ENCODE measurements at places on chromosomes 6 and 20.

- DNase-seq = no peak
Observed at GRCh38 chr6:47464052-47464451, 13.5 kb upstream of the CD2AP start.

DNA sequence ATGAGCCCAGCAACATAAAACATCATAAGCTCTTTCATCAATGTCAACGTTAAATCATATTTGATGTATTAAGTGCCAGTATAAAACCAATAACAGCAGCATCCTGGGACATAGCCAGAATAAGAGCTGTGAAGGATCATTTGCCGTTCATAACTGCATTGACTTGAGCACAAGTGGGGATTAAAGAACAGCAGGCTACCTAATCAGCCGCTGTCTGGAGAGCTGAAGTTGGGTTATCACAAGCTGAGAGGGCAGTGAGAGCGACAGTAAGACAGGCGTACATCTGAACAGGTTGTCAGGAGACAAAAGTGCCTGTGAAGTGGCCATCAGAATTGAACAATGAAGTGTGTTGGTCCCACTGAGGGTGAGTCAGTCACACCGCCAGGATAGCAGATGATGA lies 269.6 kb downstream of the GRIK2 start:
- no peak for DNase-seq

DNA sequence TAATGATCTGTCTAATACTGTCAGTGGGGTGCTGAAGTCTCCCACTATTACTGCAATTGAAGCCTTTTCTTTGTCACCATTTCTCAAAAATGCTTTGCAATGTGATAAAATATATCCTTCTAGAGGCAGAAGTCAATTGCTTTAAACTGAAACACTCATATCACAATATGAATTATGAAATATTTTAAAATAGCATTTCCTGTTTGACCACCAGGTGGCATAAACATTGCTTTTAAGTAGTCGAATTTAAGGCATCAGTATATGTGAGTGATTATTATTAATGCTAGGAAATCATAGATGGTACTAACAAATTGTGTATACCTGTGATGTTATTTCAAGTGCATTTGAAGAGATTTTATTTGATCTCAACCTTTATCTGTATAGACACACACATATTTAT lies 87.5 kb downstream of the MEI4 start:
- peak; percentile 16 for DNase-seq

DNA sequence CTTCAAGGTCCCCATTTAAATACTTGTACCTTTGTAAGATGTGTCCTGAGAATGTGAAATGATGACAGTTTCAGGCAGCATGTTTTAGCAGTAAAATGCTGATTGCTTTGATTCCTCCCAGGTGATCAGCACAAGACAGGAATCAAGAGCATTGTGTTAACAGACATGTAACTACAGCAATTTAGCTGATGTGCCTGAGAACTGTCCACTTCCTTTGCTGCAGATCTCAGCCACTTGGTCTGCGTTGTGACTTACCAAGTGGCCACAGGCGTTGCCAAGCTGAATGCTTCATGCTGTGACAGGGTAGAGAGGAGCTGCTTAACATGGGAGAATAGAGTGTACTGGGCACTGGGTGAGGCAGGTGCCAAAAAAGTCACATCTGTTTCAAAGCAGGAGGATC lies 767.0 kb upstream of the POU3F2 start:
- no peak for DNase-seq

DNA sequence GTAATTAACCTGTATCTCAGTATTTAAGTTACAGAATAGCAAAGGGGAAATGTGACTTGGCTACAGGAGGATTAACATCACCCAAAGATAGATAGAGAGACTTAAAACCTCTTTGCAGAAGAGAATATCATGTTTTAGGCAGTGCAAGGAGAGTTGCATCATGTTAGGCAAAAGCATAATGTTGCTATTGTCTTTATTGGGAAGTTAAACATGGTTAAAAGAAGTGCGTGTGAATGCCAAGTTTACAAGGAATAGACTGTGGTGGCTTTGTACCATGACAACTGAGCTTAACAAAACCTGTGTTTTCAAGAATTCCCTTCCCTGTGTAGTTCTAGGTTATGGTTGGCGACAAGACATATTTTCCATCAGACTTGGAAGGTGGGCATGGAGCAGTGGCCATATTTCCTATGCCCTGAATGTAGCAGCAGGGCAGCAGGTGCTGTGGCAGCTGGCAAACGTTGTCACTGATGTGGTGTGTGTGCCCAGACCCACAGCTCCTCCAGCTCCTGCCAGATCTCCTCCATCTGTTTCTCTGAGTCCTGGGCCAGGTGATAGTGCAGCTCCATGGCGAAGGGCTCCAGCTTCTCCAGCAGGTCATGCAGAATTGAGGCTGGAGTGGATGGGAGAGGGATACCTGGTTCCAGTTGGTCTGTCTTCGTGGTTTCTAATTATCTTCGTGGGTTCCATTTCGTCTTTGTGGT lies 163.3 kb downstream of the QRSL1 start:
- no peak for DNase-seq

GRCh38 chr6:169567819-169568218 lies 134.0 kb downstream of the WDR27 start:
- no peak for DNase-seq

DNA sequence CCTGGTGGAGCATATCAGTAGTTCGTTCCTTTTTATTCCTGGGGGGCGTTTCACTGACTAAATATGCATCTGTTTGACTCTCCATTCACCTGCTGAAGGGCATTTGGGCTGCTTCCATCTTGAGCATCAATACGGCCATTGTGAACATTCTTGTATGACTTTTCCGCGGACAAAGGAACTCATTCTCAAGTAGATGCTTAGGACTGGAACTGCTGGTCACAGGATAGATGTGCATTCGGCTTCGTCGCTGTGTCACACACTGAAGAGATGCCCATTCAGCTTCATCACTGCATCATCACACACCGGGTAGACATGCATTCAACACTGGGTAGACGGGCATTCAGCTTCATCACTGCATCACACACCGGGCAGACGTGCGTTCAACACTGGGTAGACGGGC lies 95.3 kb downstream of the TAF4 start:
- no peak for DNase-seq

- DNase-seq = no peak
Observed at GRCh38 chr6:29112135-29112534, 4.3 kb downstream of the OR2J3 start.

- no peak for DNase-seq
Observed at GRCh38 chr6:158839796-158840195, 20.6 kb upstream of the EZR start.

GRCh38 chr6:52564856-52565255 lies 12.0 kb downstream of the TRAM2 start:
- no peak for DNase-seq

- no peak for DNase-seq
Observed at GRCh38 chr20:55528482-55528881, 476.8 kb downstream of the CBLN4 start.

GRCh38 chr6:149433405-149433804 lies 33.3 kb downstream of the SUMO4 start:
- DNase-seq = no peak

GRCh38 chr20:19807191-19807945 lies 49.3 kb downstream of the RIN2 start:
- no peak for DNase-seq

GRCh38 chr6:168387426-168387825 lies 53.6 kb upstream of the SMOC2 start:
- no peak for DNase-seq

DNA sequence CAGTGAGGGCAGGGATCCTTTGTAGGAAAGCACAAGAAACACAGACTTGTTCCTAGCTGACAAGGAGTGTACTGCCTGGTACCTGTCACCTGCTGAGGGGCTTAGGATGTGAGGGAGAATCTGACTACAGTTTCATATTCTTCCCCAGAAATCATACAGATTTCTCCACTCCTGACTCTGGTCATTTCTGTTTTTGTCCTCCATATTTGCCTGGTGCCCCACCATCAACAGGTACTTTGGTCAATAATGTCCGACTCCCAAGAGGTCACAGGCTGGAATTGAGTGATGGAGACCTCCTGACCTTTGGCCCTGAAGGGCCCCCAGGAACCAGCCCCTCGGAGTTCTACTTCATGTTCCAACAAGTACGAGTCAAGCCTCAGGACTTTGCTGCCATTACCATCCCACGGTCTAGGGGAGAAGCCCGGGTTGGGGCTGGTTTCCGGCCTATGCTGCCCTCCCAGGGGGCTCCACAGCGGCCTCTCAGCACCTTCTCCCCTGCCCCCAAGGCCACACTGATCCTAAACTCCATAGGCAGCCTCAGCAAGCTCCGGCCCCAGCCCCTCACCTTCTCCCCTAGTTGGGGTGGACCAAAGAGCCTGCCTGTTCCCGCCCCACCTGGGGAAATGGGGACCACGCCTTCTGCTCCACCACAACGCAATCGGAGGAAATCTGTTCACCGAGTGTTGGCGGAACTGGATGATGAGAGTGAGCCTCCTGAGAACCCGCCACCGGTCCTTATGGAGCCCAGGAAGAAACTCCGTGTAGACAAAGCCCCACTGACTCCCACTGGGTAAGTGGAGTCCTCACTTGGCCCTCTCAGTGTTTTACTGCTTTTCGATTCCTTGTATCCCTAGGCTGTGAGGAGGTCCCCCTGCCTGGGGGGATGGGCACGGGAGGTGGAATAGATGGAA lies 3.1 kb downstream of the TCF19 start:
- no peak for DNase-seq

DNA sequence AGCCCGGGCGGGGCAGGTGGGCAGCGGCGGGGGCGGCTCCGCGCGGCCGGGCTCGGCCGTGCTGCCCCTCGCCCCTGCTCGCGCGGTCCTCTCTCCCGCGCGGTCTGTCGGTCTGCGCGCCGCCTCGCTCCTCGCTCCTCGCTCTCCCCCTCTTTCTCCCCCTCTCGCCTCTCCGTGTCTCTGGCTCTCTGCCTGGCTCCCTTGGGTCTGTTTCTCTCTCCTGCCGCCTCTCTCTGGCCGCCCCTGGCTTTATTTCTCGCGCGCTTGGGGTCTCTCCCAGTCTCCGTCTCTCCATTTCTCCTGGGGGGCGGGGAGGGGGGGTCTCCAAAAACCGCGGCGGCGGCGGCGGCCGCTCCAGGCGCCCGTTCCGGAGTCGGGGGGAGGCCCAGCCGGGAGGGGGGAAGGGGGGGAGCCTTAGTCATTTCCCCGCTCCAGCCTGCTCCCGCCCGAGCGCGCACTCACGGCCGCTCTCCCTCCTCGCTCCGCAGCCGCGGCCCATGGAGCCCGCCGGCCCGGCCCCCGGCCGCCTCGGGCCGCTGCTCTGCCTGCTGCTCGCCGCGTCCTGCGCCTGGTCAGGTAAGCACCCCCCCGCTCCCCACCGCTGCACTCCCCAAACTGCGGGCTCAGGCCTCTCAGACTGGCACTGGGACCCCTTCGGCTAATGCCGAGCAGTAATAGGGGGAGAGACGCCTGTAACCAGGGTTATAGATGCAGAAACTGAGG lies at the start of gene SIRPA:
Gene SIRPA, plus strand, starts transcription at position 457 of the 723 bp plus-strand sequence. Its CDS starts 41 bp downstream, at position 498.
- peak; percentile 40 for DNase-seq

DNA sequence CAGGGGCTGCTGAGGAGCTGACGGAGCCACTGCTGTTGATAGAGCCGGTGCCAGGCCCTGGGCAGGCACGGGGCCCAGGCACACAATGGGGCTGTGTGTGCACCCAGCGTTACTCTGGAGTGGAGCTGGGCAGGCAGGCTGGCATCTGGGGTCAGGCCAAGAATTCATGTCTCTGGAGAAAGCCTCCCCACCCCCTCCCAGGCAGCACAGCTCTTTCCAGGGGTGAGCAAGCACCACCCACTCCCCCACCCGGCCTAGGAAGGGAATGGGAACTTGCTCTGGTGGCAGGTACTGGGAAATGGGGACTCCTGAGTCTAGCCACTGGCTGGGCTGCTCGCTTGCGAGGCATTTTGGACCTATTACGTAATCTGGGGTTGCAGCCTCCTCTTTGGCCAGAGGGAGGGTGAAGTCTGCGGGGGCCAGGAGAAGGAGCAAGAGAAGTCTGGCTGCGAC lies 22.7 kb downstream of the TFEB start:
- DNase-seq = no peak

DNA sequence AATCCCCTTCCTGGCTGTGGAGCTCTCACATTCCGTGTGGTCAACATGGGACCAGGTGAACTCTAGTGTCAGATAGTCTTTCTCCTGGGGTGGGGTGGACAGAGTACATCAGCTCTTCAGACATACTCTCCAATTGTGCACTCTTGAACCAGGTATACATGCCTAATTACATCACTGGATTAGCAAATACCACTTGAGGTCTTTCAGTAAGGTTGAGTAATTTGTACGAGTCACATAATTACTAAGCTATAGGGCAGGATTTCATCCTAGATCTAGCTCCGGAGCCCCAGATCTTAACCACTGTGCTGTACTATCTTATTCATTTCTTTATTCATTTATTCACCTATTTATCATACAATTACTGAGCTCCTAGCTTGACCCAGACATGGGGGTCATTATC lies 821.3 kb downstream of the TFAP2A start:
- DNase-seq = no peak

DNA sequence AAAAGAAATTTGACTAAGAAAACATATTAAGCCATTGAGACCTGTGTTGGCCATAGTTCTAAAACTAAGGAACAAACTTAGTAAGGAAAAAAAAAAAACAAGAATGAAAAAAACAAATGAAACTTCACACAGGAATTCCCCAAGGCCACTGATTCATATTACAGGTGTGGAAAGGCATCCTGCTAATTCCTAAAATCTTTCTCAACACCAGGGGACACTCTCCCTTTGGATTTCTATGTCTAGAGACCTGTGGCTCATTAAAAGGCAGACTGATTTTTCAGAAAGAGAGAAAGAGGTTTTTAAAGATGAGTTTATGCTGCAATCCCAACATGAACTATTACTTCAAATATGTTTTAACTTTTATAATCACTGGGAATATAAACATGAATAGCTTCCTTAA lies at the start of gene OR12D1:
Gene OR12D1, plus strand, starts transcription at position 341 of the 400 bp plus-strand sequence.
- no peak for DNase-seq

- DNase-seq = no peak
Observed at GRCh38 chr20:54346276-54346675, 129.1 kb upstream of the DOK5 start.

GRCh38 chr6:10421158-10421920 lies 6.5 kb upstream of the TFAP2A start:
- DNase-seq = no peak

DNA sequence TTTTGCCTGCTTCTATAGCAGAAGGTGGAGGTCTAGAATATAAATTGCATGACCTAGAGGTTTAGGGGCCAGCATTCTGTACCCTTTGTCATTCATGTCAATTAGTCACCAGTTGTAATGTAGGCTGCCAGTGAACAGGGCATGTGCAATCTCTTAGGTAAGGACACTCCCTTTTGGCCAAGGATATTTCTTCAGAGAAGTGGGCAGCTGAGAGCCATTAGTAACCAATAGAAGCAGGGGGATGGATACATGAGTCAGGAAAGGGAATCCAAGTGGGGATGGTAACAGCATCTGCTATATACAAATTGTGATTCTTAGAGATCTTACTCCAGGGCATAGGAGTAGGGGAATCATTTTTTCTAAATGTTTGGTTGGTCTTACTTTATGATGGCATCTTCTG lies 494.2 kb upstream of the JAG1 start:
- no peak for DNase-seq

GRCh38 chr6:55023230-55023629 lies 151.1 kb upstream of the HCRTR2 start:
- DNase-seq = no peak

GRCh38 chr6:168964138-168964835 lies 289.4 kb downstream of the THBS2 start:
- no peak for DNase-seq

GRCh38 chr6:80969439-80969838 lies 783.0 kb downstream of the TENT5A start:
- DNase-seq = no peak

- DNase-seq = no peak
Observed at GRCh38 chr6:144666781-144667180, 381.6 kb downstream of the UTRN start.

GRCh38 chr6:19860235-19860877 lies 23.2 kb downstream of the ID4 start:
- no peak for DNase-seq

- peak; percentile 31 for DNase-seq
Observed at GRCh38 chr6:134363323-134364039, 45.6 kb upstream of the SGK1 start.

Data from NCI-H460 (cell line).